ENCODE measurements at places on chromosomes 5 and 9.

GRCh38 chr5:67100301-67100700, 96.3 kb downstream of the CD180 start:
- DNase-seq: no peak

- no peak for DNase-seq
Measured at GRCh38 chr5:118555727-118556126, 432.6 kb downstream of the DTWD2 start.

GRCh38 chr5:179406031-179406961, 61.0 kb upstream of the ADAMTS2 start:
- no peak for DNase-seq

DNA sequence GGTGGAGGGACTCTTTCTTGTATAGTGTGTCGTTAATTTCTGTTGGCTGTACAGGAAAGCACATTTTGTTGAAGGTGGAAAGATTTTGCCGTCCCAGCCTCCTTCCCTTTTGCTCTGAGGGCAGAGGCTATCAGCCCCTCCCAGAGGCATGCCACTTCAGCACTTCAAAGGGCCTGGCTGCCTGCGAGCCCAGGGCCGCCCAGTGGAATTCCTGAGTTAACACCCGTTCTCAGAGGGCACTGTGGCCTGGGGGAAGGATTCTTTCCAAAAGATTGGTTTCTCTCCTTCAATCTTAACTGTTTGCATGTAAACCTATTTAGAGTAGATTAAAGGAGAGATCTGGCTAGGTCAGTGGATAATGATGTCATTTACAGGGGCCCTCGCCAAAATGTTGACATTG, 238.6 kb downstream of the FANCC start:
- DNase-seq: no peak

DNA sequence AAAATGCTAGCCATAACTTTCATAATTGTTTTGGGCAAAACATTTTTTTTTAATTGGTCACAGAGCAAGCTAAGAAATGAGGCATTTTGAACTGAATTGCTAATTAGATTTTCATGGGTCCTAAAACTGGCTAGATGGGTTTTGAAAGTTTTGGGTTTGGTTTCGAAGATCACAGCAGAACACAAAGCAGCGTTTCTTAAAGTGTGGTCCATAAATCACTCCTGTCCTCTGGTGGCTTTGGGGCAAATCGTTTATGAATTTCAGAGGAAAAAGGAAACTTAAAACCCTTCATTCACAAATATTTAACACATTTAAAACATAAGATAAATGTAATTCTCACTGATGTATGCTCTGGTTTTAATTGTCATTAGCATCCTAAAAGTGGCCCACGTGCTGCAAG, 503.7 kb downstream of the SPATA31D1 start:
- no peak for DNase-seq

GRCh38 chr5:16505140-16505891, 39.7 kb upstream of the ZNF622 start:
- DNase-seq: no peak
